Purkinje cell (primary cell): ENCODE measurements at places on chromosomes 1 and 21. TPM values are rescaled to one million over a fixed set of nuclear protein-coding genes. Genes with fewer than 3 reads are reported as not detected.

FCGR3A gene
- polyA plus RNA-seq, result 0.73 and 1.3 TPM in 2 replicates

VSIG8 gene
- polyA plus RNA-seq, result not detected in 2 replicates

MATN1 gene
- polyA plus RNA-seq, result not detected in 2 replicates

HCRTR1 gene
- polyA plus RNA-seq, result not detected in 2 replicates

ARHGEF16 gene
- polyA plus RNA-seq, result not detected in 2 replicates

SLC22A15 gene
- polyA plus RNA-seq, result 13.1 and 16.7 TPM in 2 replicates

NEK2 gene
- 2.3 and 3.5 TPM in 2 replicates for polyA plus RNA-seq

PRAMEF25 gene
- polyA plus RNA-seq, result not detected in 2 replicates

CFHR2 gene
- not detected in 2 replicates for polyA plus RNA-seq

CFAP74 gene
- polyA plus RNA-seq, result 1.2 TPM in 1 of 2 replicates, not detected in the other

BLZF1 gene
- 25.2 and 36.1 TPM in 2 replicates for polyA plus RNA-seq

LAD1 gene
- not detected in 2 replicates for polyA plus RNA-seq

TNFRSF9 gene
- not detected in 2 replicates for polyA plus RNA-seq

YOD1 gene
- 2.4 and 2.8 TPM in 2 replicates for polyA plus RNA-seq

DFFA gene
- 13.8 and 20.7 TPM in 2 replicates for polyA plus RNA-seq

GPR52 gene
- polyA plus RNA-seq, result not detected in 2 replicates
